ENCODE measurements at places on chromosomes 3 and 15.

- no peak for DNase-seq
Measured at GRCh38 chr3:101802179-101802578, 23.2 kb downstream of the NXPE3 start.

GRCh38 chr3:77256584-77257503 is 216.9 kb downstream of the ROBO2 start:
- DNase-seq = no peak

GRCh38 chr3:158260392-158260791 is 150.5 kb downstream of the RSRC1 start:
- no peak for DNase-seq

- DNase-seq = no peak
Measured at GRCh38 chr15:52441841-52442240, 86.8 kb downstream of the MYO5A start.

DNA sequence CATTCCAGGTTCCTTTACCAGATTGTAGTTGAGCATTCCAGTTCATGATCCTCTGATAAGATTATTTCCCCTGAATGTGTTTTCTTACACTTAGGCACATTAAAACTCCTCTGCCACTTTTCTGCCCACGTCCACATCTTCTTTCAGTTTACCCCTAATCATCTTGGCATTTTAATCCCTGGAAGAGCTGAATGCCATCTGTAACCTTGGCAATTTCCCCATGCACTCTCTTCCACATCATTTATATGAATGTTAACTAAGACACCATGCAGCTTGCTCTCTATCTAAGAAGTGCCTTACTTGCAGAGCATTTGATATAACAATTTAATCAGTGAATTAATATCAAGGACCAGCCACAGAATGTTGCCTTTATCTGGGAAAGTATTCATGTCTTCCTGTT is 25.8 kb downstream of the TIMP4 start:
- no peak for DNase-seq

- DNase-seq = no peak
Measured at GRCh38 chr15:95171564-95171963, 940.2 kb downstream of the MCTP2 start.

GRCh38 chr15:65008983-65009382 is 19.3 kb upstream of the SPG21 start:
- DNase-seq = no peak

DNA sequence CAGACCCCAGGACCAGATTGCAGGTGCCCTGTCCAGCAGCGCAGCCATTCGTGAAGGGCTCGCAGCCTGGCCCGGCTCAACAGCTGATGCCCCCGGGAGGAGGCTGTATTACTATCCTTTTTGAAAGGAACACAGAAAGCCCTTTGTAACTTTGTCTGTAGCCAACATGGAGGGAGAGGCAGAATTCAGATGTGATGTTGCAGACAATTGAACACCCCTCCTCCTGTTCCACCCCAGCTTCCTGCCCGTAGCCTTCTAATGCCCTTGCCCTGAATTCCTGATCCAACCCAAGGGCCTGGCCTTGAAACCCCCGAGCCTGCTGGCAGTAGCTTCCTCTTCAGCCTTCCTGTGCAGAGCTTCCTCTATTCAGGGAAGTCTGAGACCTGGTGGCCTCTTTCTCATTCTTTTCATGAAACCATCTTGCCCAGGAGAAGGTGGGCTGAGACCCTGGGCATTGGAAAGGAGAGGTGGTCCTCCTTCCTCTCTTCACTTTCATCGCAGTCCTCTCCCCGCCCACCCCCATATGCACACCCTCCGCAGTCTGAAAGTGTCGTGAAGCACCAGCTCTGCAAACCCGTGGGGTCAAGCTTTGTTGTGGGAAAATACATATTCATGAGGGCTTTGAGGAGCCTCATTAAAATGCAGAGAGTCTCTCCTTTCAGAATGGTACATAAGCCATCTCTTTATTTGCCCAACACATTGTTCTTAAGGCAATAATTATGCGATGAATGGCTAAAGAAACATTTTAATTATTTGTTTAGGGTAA is 109.2 kb downstream of the APBA2 start:
- no peak for DNase-seq

- no peak for DNase-seq
Measured at GRCh38 chr15:58064980-58065444, 499 bp downstream of the ALDH1A2 start.

- DNase-seq = no peak
Measured at GRCh38 chr15:25238126-25238525, 200.7 kb downstream of the UBE3A start.

- DNase-seq = no peak
Measured at GRCh38 chr15:48696627-48697312, 51.3 kb upstream of the FBN1 start.

DNA sequence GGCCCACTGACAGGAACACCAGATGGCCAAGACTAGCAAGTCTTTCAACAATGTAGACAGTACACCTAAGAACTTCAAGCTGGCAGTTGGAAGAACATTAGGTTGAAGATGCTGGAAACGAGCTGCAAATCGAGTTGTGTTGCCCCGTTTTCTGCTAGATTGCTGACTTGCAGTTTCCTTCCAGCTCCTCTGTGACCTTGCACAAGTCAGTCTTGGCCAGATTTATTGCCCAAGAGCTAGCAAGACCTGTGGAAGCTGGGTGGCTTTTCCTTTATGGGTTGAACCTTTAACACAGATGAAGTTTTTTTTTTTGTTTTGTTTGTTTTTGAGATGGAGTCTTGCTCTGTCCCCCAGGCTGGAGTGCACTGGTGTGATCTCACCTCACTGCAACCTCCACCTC is 2.9 kb upstream of the RBM6 start:
- DNase-seq = no peak
